ENCODE measurements at places on chromosomes 4 and X.

GRCh38 chr4:98626350-98626749 lies 32.1 kb downstream of the TSPAN5 start:
- DNase-seq, result no peak

DNA sequence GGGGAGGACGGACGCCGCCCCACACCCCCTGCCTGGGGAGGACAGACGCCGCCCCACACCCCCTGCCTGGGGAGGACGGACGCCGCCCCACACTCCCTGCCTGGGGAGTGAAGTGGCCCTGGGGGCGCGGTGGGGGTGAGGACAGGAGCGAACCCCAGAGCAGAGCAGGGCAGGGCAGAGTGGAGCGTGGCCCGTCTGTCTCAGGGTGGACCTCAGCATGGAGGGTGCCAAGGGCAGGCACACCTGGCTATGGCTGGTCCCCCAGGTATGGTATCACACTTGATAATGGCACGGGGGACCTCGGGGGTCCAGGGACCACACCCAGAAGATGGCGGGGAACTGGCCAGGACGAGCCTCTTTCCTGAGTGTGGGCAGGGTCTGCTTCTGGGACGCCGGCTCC lies 9.6 kb downstream of the LRPAP1 start:
- DNase-seq, result no peak

DNA sequence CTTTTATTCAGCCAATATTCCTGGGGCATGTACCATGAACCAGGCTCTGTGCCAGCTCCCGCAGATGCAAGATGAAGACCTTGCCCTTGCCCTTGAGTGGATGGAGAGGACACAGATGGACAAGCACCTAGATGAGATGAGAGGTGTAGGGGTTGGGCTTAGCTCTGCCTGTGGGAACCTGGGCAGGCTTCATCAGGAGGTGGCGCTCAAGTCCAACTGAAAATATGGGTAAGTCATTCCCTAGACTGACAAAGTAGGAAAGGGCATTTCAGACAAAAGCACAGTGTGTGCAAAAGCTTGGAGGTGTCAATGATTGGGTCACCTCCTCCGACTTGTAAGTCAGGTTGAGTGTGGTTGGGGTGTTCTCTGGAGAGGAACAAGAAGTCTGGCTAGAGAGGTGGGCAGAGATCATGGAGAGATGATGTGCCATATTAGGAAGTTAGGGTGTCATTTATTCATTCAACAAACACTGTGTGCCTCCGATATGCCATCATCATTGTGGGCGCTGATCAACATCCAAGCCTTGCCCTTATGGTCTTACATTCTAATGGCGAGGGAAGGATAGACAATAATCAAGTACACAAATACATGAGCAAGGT lies 64.6 kb downstream of the ANAPC4 start:
- no peak for DNase-seq

GRCh38 chrX:18045436-18045835 lies 175.2 kb downstream of the BEND2 start:
- no peak for DNase-seq

DNA sequence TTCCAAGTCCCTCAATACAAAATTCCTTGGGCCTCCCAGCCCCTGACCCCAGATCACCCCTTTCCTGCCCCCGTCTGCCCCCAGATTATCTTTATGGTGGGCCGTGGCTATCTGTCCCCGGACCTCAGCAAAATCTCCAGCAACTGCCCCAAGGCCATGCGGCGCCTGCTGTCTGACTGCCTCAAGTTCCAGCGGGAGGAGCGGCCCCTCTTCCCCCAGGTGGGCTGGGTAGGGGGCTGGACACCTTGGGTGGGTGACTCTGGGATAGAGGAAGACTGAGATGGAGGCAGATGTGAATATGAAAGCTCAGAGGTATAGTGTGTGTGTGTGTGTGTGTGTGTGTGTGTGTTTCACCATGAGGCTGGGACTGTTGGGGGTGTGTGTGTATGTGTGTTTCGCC lies 9.8 kb downstream of the ARAF start:
- no peak for DNase-seq

DNA sequence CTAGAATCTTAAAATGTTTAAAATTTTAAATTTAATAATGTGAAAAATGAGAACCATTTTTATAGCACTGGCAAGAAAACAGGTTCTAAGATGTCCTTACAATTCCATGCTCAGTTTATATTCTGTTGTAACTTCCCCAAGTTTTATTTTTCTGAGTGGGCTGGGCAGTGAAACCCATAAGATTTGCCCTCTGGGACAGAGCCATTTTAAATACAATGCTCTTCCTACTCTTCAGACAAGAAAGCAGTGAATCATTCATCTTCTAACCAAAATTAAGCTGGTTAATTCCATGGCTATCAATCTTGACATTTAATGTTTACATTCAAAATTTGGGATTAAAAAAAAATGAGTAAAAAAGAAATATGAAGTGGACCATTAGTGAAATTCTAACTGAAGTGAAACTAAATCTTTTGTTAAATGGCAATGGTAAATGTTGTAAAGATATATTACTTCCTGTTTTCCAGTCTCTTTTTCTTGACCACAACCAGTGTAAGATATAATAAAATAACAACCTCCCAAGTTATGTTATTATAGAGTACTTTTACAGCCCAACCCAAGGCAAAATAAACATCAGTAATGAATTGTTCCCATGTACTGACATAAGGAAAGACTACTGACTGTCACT lies 37.2 kb upstream of the PTPN13 start:
- DNase-seq, result no peak

DNA sequence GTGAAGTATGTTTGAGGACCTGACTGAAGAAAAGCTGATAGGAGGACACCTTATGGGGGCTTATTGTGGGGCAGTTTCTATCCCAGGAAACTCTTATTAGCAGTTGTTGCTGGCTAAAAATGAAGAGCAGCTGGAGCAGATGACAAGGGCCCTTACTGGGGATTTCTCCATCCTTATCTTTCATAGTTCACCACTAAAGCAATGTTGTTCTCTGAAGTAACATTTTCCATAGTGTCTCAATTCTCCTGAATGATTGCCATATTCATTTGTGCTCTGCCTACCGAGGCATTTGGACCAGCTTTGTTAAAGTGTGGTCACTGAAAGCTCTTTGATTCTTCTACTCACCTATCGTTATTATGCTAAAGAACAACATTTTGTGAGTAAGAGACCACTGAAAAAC lies 7.7 kb downstream of the ENOX2 start:
- no peak for DNase-seq

DNA sequence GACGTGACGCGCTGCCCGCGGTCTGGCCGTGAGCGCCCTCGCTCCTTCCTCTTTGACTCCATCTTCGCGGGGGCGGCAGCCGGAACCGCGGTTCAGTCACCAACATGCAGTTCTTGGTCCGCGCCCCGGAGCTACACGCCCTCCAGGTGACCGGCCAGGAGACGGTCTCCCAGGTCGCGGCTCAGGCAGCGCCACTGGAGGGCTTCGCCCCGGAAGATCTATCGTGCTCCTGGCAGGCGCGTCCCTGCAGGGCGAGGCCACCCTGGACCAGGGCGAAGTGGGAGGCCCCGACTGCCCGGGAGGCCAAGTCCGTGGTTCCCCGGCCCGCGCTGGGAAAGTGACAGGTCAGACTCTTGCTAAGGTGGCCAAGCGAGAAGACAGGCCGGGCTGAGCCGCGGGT lies 2.9 kb downstream of the TRIML2 start:
- peak; percentile 23 for DNase-seq

GRCh38 chr4:152307669-152308068 lies 228.2 kb downstream of the FBXW7 start:
- DNase-seq, result no peak

GRCh38 chrX:29903360-29903759 lies 312.0 kb upstream of the MAGEB2 start:
- no peak for DNase-seq

- DNase-seq, result no peak
Measured at GRCh38 chr4:154039435-154040343, 250.8 kb upstream of the SFRP2 start.

GRCh38 chr4:71283642-71284257 lies 55.1 kb upstream of the SLC4A4 start:
- DNase-seq, result no peak

DNA sequence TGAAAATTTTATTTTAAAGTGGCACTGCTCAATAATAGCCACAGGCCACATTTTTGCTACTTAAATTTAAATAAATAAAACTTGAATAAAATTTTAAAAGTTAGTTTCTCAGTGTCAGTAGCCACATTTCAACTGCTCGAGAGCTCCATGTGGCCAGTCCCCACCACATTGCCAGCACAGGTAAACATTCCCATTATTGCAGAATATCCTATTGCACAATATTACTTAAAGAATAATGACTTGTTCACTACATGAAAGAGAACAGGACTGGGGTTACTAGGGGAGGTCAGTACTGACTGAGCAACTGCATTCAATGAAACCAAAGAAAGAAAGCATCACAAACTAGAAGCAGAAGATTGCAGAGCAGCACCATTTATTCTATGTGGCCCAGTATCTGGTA lies 2201.6 kb upstream of the TENM3 start:
- no peak for DNase-seq

- no peak for DNase-seq
Measured at GRCh38 chr4:77931452-77932135, 69.0 kb downstream of the MRPL1 start.

DNA sequence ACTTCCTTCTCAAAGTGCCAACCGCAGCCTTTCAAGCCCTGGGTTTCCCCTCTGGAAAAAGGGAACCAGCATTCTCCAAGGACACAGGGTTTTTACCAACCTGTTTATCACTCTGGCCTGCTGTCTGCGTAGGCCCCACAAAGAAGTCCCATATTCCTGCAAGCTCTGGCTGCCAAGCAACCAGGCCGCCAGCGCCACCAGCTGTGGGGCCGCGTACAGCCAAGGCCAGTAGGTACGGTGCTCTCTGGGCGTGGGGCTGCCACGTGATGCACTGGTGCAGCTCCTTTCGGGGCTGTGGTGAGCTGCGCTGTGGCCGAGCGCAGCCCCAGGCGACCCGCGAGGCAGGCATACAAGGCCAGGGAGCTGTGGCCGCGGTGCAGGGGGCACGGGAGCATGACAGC lies 22.1 kb downstream of the LUZP4 start:
- no peak for DNase-seq

- no peak for DNase-seq
Measured at GRCh38 chr4:156676116-156676851, 295.3 kb downstream of the PDGFC start.

DNA sequence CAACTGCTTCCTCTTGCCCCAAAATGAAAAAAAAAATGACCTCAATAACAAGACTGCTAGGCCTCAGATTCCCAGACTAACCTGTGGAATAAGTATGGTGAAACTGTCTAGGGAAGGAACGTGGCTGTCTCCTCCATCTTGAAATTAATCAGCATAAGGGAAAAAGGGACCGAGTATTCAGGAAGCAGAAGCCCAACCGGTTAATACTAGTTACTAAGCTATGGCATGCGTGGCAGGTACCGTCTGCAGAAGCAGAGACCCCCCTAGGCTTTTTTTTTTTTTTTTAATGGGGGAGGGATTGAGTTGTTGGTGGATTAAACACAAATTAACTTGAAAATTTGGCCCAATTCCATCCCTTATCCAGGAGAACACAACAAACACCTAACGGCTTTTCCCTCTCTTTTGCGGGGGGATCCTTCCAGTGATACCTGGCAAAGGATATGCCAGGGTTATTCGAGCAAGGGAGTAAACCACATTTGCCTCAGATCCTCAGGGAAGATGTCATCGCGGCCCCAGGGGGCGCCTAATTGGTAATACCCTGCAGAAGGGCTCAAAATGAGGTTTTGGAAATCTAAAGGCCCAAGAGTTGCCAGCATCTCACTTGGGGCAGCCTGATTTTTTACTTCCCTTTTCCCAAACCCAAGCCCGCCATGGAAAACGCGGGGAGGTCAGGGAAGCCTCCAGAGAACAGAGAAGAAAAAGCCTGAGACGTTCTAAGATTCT lies 893 bp downstream of the RLIM start:
- DNase-seq, result no peak

DNA sequence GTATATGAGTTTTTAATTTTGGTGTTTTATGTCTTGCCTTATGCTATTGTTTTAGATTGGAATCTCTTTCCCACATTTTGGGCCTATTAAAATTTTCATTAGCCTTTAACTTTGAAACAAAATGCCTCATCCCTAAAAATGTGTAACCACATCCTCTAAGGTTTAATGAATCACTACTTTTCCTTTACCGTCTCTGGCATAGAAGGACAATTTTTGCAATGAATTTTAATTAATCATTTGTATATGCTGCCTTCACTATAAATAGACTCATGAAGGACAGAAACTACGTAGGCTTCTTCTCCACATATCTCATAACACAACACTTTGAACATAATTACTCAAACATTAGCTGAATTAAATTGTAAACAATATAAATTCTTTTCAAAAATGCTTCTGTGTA lies 421.5 kb downstream of the NLGN4X start:
- no peak for DNase-seq
